ENCODE measurements at places on chromosomes 7 and 10. TPM values are rescaled to one million over a fixed set of nuclear protein-coding genes. Genes with fewer than 3 reads are reported as not detected.

- no peak for DNase-seq
These were observed 43.3 kb upstream of the MTURN start for GRCh38 chr7:30091491-30091912.

DNA sequence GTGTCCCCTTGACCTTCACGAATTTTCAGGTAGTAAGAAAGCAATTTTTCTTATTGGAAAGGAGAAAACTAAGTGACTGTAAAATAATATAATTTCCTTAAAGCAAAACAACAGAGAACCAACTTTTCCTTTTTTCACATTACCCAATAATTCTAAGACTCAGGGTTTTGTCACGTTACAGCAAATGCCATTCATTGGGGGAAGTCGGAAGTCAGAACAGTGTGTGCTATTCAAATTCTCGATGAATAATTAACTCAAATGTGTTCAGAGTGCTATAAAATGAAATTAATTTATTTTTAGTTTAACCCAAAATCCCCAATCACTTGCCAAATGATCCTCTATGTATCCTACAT, 40.0 kb downstream of the DIP2C start:
- no peak for DNase-seq

GRCh38 chr7:104328296-104328969, at the start of gene LHFPL3:
Gene LHFPL3, plus strand, starts transcription at chr7:104328603.
- DNase-seq, result no peak

SFTPA1 gene
- total RNA-seq, result 5.2 TPM

WASL gene
- 13.9 TPM for total RNA-seq

All from K562 (cell line).